ENCODE measurements at places on chromosomes 3 and 15. TPM values are rescaled to one million over a fixed set of nuclear protein-coding genes. Genes with fewer than 3 reads are reported as not detected.

- DNase-seq = no peak
- no peak overlapping the region for H3K4me3 ChIP-seq
- H3K4me1 ChIP-seq = no peaks in the 10 kb centered on the region
- H3K27me3 ChIP-seq = peaks cover 2% of the 10 kb centered on the region
Observed at GRCh38 chr3:55795746-55796145, 308.6 kb upstream of the WNT5A start.

DNA sequence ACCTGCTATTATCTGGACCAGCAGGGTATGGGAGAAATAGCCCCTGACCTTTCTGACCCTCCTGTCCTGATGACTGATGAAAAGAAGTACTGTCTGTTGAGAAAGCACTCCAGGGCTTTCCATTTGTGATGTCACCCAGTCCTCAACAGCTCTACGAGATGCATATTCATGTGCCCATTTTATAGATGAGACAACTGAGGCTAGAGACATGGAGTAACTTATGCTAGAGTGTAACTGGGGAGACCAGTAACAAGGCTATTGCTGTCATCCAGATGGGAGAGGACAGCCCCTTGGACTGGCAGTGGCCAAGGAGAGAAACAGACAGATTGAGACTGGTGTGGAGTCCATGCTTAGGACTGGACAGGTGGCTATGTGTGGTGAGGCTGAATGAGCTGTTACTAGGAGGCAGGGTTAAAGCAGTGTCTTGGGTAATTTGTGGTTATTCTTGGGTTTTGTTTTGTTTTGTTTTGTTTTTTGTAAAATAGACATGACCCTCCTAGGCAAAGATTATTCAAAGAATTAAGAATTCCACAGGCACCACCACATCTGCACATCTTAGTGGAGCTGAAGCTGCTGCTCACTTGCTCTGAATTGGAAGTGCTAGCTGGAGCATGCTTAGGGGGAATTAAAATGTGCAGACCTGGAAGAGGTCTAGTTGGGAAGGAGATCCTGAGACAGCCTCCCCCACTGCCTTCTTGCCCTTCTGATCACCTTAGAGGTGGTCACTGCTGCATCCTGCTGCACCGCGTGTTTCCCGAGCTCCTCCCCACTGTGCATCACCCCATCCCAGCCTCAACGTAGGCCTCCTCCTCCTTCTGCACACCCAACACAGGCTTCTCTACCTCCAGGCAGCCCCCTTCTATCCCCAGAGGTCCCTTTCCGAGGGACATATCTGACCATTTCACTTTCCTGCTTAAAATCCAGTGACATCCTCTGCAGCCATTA, 8.4 kb downstream of the HRH1 start:
- no peaks in the 10 kb centered on the region for H3K36me3 ChIP-seq
- H3K27me3 ChIP-seq = peaks cover 40% of the 10 kb centered on the region
- no peak overlapping the region for H3K4me3 ChIP-seq
- H3K4me1 ChIP-seq = no peaks in the 10 kb centered on the region
- no peak overlapping the region for H3K27ac ChIP-seq

DNA sequence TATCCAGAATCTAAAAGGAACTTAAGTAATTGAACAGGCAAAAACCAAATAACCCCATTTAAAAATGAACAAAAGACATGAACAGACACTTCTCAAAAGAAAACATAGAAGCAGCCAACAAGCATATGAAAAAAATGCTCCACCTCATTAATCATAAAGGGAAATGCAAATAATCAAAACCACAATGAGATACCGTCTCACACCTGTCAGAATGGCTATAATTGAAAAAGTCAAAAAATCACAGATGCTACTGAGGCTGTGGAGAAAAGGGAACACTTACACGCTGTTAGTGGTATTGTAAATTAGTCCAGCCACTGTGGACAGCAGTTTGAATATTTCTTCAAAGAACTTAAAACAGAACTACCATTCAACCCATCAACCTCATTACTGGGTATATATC, 220.7 kb downstream of the MEX3B start:
- no peak overlapping the region for H3K4me3 ChIP-seq
- peaks cover under 1% of the 10 kb centered on the region for H3K36me3 ChIP-seq
- no peaks in the 10 kb centered on the region for H3K4me1 ChIP-seq
- no peak for DNase-seq
- H3K27me3 ChIP-seq = peaks cover 6% of the 10 kb centered on the region
- H3K27ac ChIP-seq = no peak overlapping the region

GRCh38 chr3:15405448-15406050, 21.8 kb downstream of the METTL6 start:
- H3K36me3 ChIP-seq = no peaks in the 10 kb centered on the region
- peaks cover 2% of the 10 kb centered on the region for H3K4me1 ChIP-seq
- no peak overlapping the region for H3K27ac ChIP-seq
- H3K4me3 ChIP-seq = no peak overlapping the region

The TMEM207 gene
- not detected for total RNA-seq

- no peak overlapping the region for H3K27ac ChIP-seq
- no peaks in the 10 kb centered on the region for H3K4me1 ChIP-seq
- no peaks in the 10 kb centered on the region for H3K27me3 ChIP-seq
- H3K36me3 ChIP-seq = no peaks in the 10 kb centered on the region
- no peak overlapping the region for H3K4me3 ChIP-seq
Observed at GRCh38 chr3:102511639-102512038, 76.8 kb downstream of the ZPLD1 start.

GRCh38 chr3:104257486-104257885, 1109.2 kb upstream of the ALCAM start:
- H3K27ac ChIP-seq = no peak overlapping the region
- no peaks in the 10 kb centered on the region for H3K4me1 ChIP-seq
- H3K4me3 ChIP-seq = no peak overlapping the region
- no peak for DNase-seq

The SIDT1 gene
- total RNA-seq = 74.2 TPM

GRCh38 chr3:12724794-12725193, 34.3 kb downstream of the TMEM40 start:
- H3K27me3 ChIP-seq = no peaks in the 10 kb centered on the region
- peaks cover 5% of the 10 kb centered on the region for H3K4me1 ChIP-seq
- DNase-seq = no peak
- no peak overlapping the region for H3K27ac ChIP-seq
- no peaks in the 10 kb centered on the region for H3K36me3 ChIP-seq
- H3K4me3 ChIP-seq = no peak overlapping the region

DNA sequence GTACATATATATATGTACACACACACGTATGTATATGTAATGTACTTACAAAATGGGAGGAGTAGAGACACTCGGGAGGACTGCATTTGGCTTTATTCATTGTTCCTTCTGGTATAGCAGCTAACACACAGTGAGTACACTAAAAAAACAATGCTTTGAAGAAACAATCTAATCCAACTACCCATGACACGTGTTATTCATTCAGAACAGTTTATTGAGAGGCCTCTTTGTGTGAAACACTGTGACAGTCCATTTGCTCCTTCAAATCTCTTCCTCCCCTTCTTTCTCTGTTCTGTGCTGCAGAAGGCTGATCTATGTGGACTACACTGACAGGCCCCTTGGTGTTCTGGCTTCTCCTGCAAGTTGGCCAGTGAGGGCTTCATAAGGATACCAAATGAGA, 1075.9 kb upstream of the CFAP20DC start:
- H3K27me3 ChIP-seq = no peaks in the 10 kb centered on the region
- peaks cover 2% of the 10 kb centered on the region for H3K36me3 ChIP-seq
- no peak overlapping the region for H3K27ac ChIP-seq
- no peak for DNase-seq
- no peaks in the 10 kb centered on the region for H3K4me1 ChIP-seq

The USP13 gene
- 10.0 TPM for total RNA-seq

The MYO5C gene
- 0.19 TPM for total RNA-seq

- no peak for DNase-seq
- no peak overlapping the region for H3K4me3 ChIP-seq
- H3K27ac ChIP-seq = no peak overlapping the region
Observed at GRCh38 chr15:34154725-34155204, 52.9 kb downstream of the PGBD4 start.

The PRKCD gene
- total RNA-seq = 11.8 TPM

The ACKR4 gene
- total RNA-seq = not detected

DNA sequence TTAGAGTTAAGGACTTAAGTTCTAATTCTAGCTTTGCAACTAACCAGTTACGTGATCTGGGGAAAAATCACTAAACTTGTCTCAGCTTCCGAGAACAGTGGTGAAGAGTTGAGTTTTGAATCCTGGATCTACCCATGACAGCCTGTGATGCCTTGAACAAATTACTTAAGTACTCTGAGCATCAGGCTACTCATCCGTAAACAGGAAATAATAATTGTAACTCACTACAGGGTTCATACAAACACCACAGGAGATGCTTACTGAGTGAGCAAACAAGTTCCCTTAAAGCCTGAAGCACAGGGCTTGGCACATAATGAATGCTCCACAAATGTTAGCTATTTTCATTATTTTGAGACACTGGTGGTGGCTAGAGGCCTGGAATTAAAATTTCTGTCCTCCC, 158.8 kb downstream of the ERC2 start:
- H3K36me3 ChIP-seq = no peaks in the 10 kb centered on the region
- no peak overlapping the region for H3K27ac ChIP-seq
- no peak for DNase-seq
- H3K4me3 ChIP-seq = no peak overlapping the region

The NEO1 gene
- 8.5 TPM for total RNA-seq

The ATP6V1A gene
- 23.5 TPM for total RNA-seq

The THRB gene
- total RNA-seq = not detected

- DNase-seq = no peak
- no peaks in the 10 kb centered on the region for H3K4me1 ChIP-seq
- no peaks in the 10 kb centered on the region for H3K36me3 ChIP-seq
- H3K4me3 ChIP-seq = no peak overlapping the region
Observed at GRCh38 chr3:117350371-117350770, 640.8 kb downstream of the TUSC7 start.

DNA sequence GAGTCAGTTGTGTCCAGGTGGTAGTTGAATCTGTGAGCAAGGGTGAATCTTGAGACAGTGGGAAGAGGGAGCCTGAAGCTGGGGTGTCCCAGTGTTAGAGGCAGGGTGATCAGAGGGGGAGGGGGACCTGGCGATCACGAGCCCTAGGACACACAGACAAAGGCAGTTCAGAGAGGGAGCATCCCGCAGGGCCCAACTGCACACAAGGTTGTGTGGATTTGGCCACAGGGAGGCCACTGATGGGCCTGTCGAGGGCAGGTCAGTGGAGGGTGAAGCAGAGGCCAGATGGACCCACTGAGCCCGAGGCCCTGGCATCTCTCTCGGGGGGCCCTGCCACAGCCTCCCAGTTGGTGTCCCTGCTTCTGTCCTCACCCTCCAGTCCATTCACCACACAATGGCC, 48.6 kb upstream of the SMAD6 start:
- DNase-seq = no peak
- H3K4me1 ChIP-seq = peaks cover 7% of the 10 kb centered on the region
- H3K36me3 ChIP-seq = no peaks in the 10 kb centered on the region
- H3K27ac ChIP-seq = no peak overlapping the region
- no peak overlapping the region for H3K4me3 ChIP-seq

The TXNRD3 gene
- total RNA-seq = 6.2 TPM

The SLC28A1 gene
- not detected for total RNA-seq

GRCh38 chr3:170081079-170081741, 43.4 kb downstream of the GPR160 start:
- no peak for DNase-seq
- H3K27ac ChIP-seq = no peak overlapping the region
- H3K4me3 ChIP-seq = no peak overlapping the region

The CADM2 gene
- 0.55 TPM for total RNA-seq

DNA sequence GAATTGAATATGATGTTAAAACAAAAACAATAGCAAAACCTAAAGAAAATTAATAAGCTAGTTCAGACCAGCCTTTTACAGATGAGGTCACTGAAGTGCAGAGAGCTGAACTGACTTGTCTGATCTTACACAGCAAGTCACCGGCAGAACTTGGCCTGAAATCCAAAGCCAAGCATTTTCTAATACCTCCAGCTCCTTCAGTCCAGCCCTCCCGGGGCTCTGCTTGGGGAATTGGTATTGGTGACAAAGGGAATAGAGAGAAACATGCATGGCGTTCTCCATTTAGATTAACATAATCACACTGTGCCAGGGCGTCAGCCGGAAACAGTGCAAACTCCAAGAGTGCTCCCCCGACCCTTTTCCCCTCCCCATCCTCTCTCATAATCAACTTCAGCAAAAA, 14.1 kb upstream of the ZSCAN2 start:
- H3K36me3 ChIP-seq = no peaks in the 10 kb centered on the region
- no peak overlapping the region for H3K27ac ChIP-seq
- peaks cover 5% of the 10 kb centered on the region for H3K27me3 ChIP-seq

The LTF gene
- not detected for total RNA-seq

The ISLR gene
- not detected for total RNA-seq

The WDR93 gene
- 0.19 TPM for total RNA-seq

GRCh38 chr15:31280831-31281216, 45.8 kb upstream of the KLF13 start:
- H3K4me3 ChIP-seq = no peak overlapping the region
- H3K36me3 ChIP-seq = no peaks in the 10 kb centered on the region
- DNase-seq = no peak
- H3K4me1 ChIP-seq = peaks cover 9% of the 10 kb centered on the region
- no peaks in the 10 kb centered on the region for H3K27me3 ChIP-seq

GRCh38 chr3:149299938-149300801, 33.3 kb downstream of the TM4SF18 start:
- H3K4me1 ChIP-seq = no peaks in the 10 kb centered on the region
- H3K27ac ChIP-seq = no peak overlapping the region
- no peak overlapping the region for H3K4me3 ChIP-seq
- H3K36me3 ChIP-seq = no peaks in the 10 kb centered on the region
- no peak for DNase-seq

The P2RY14 gene
- total RNA-seq = not detected

DNA sequence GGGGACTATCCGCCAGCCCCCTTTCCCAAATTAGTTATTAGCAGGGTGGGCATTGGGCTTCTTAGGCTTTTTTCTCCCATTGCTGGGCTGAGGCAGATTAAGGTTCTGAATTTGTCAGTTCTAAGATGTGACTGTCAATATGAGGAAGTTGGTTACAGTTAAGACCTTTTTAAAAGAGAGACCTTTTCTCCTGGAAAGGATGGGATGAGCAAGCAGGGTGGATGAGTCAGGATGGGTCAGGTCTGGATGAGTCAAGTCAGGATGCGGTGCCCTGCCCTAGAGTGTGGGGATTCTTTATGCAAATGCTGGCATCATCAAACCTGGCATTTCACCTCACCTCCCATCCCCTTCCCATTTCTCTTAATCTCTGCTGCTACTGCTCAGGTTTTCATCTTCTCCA, 1.9 kb downstream of the AEN start:
- peaks cover 67% of the 10 kb centered on the region for H3K4me1 ChIP-seq
- peaks cover 3% of the 10 kb centered on the region for H3K36me3 ChIP-seq
- H3K4me3 ChIP-seq = peak overlapping the region; percentile 87
- no peaks in the 10 kb centered on the region for H3K27me3 ChIP-seq

The ITIH3 gene
- not detected for total RNA-seq

- no peaks in the 10 kb centered on the region for H3K36me3 ChIP-seq
- DNase-seq = no peak
- no peak overlapping the region for H3K27ac ChIP-seq
- H3K4me1 ChIP-seq = peaks cover 5% of the 10 kb centered on the region
- no peak overlapping the region for H3K4me3 ChIP-seq
Observed at GRCh38 chr3:52119826-52120225, 34.4 kb downstream of the POC1A start.

The RASGRF1 gene
- total RNA-seq = 0.14 TPM

The ATP8B4 gene
- total RNA-seq = 0.99 TPM
